ENCODE measurements at places on chromosomes 5 and 9.

- DNase-seq, result no peak
Observed at GRCh38 chr5:80187421-80188090, 68.3 kb downstream of the SERINC5 start.

- DNase-seq, result no peak
Observed at GRCh38 chr5:174877987-174878386, 153.6 kb downstream of the MSX2 start.

- no peak for DNase-seq
Observed at GRCh38 chr5:2149195-2149539, 266.4 kb upstream of the IRX4 start.

DNA sequence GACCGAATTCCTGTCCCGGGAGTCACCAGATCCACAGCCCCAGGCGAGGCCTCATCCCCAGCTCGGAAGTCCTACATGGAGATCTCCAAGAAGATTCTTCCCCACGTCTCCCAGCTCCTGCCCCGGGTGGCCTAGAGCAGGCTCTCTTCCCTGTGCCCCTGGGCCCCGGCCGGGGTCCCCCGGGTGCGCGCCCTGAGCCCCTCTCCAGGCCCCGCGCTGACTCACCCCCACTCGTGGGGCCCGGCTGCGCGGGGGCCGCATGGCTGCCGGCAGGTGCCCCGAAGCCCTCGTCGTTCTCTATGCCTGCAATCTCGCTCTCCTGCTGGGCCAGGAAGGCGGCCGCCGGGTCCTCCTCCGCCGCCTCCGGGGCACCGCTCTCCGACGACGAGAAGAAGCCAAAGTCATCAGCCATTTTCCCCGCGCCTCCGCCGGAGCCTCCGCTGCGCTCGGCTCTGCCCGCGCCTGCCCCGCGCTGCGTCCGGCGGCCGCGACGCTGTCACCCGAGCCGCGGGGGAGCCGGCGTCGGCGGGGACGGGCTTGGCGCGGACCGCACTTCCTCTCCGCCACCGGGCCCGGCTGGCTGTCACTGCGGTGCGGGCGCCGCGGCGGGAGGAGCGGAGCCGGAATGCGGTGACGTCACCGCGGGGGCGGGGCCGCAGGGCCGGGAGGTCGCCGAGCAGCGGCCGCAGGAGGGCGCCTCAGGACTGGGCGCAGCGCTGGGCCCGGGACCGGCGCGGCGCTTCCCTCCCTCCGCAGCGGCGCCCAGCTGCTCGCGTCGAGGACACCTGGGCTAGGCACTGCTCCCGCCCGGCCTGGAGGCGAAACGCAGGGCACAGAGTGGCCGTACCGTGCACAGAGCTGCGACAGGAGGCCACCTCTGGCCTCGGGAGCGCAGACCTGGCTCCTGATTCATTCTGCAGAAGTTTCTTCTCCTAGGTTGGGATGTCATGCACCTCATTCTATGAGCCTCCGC, at the start of gene CLTB:
TSS of gene CLTB (minus strand) at position 588 of the 973 bp plus-strand sequence. CDS start at position 412, 176 bp downstream.
- peak; percentile 93 for DNase-seq

GRCh38 chr9:135988493-135988892, 27.3 kb upstream of the UBAC1 start:
- no peak for DNase-seq

GRCh38 chr5:135438636-135439221, 8.4 kb downstream of the DCANP1 start:
- no peak for DNase-seq

GRCh38 chr5:171484460-171484899, 65.0 kb downstream of the FGF18 start:
- peak; percentile 51 for DNase-seq

- no peak for DNase-seq
Observed at GRCh38 chr5:84181093-84181492, 203.6 kb downstream of the EDIL3 start.

- no peak for DNase-seq
Observed at GRCh38 chr5:132760601-132761317, 13.5 kb downstream of the CCNI2 start.

GRCh38 chr9:108663422-108663821, 192.4 kb downstream of the ACTL7B start:
- no peak for DNase-seq

GRCh38 chr9:34437006-34437925, 21.1 kb downstream of the FAM219A start:
- peak; percentile 56 for DNase-seq

GRCh38 chr5:73031839-73032238, 76.0 kb downstream of the FCHO2 start:
- DNase-seq, result no peak

DNA sequence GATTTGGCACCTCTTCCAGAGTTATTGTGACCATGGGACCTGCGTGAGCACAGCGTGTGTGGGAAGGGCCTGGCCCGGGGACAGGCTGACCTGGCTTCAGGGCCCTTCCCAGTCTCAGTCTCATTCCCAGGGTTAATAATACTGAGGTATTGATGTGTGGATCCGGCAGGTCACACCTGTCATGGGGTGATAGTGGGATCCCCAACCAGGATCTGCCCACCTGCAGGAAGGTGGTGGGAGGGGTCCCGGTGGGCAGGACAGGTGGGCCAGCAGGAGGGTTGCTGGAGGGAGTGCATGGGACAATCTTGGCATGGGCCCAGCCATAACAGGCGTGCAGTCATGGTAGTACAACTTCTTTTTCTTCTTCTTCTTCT, 55.4 kb downstream of the COL15A1 start:
- no peak for DNase-seq

GRCh38 chr9:134192311-134192950, 28.1 kb upstream of the RNU6ATAC start:
- DNase-seq, result no peak

- DNase-seq, result no peak
Observed at GRCh38 chr5:17333755-17334154, 116.3 kb downstream of the BASP1 start.

- no peak for DNase-seq
Observed at GRCh38 chr5:76672242-76672641, 43.7 kb upstream of the F2R start.

- no peak for DNase-seq
Observed at GRCh38 chr5:132498152-132498551, 7.6 kb upstream of the IRF1 start.

DNA sequence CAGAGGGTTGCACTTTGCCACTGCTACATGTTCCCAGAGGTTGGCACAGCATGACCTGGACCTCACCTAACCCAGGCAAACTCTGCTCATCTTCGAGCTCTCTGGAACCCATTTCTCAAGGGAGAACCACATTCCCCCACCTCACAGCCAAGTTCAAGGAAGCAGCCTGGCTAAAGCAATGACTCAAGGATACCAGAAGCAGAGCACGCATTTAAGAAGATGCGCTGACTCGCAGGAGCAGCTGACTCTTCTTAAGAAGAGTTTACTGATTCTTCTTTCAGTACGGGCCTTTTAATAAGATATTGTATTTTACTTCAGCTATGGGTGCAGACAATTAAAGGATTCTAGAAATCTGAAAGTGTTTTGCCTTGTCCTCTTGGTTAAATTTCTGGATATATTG, 4.1 kb upstream of the SEMA5A start:
- no peak for DNase-seq

DNA sequence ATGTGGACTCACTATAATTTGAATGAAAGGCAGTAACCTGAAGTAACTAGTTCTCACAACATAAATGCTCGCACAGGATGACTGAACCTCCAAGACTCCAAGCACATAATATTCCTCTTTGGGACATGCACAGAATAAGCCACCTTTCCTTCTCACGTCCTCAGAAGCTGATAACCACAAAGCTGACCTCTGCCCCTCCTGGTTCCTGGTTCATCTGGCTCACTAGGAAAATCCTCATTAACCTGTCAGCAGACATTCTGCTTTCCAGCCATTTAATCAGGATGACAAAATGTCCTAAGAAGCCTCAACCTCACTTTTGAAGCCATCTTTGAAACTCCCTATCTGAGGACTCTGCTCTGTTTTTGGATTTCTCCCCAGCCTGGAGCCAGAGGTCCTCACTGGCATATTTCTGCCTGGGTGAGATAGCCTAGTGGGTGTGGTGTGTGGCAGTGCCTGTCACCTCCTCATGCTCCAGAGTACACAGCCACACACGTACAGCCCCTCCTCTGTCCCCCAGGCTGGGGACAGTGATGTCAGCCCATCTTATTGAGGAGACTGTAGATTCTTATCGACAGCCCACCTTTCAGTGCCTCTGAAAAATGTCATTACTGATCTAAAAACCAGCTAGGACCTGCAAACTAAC, 10.3 kb downstream of the ANKH start:
- DNase-seq, result no peak

GRCh38 chr9:38713426-38713825, 6.5 kb downstream of the FAM240B start:
- no peak for DNase-seq

GRCh38 chr9:112020680-112021596, 124.3 kb downstream of the UGCG start:
- DNase-seq, result no peak

GRCh38 chr5:90020575-90021538, 388.7 kb downstream of the CETN3 start:
- DNase-seq, result no peak

GRCh38 chr5:133782736-133783135, 170.4 kb upstream of the FSTL4 start:
- no peak for DNase-seq

GRCh38 chr9:97387504-97387886, 24.4 kb upstream of the TDRD7 start:
- no peak for DNase-seq
